ENCODE measurements at places on chromosomes 2 and 18. TPM values are rescaled to one million over a fixed set of nuclear protein-coding genes. Genes with fewer than 3 reads are reported as not detected.

C2orf15 gene
- 7.8 TPM for polyA plus RNA-seq

RAPGEF4 gene
- polyA plus RNA-seq, result not detected

MOGAT1 gene
- polyA plus RNA-seq, result not detected

CCNT2 gene
- polyA plus RNA-seq, result 22.9 TPM

GPR45 gene
- polyA plus RNA-seq, result 0.26 TPM

PROC gene
- polyA plus RNA-seq, result not detected

NOSTRIN gene
- polyA plus RNA-seq, result not detected

DNA sequence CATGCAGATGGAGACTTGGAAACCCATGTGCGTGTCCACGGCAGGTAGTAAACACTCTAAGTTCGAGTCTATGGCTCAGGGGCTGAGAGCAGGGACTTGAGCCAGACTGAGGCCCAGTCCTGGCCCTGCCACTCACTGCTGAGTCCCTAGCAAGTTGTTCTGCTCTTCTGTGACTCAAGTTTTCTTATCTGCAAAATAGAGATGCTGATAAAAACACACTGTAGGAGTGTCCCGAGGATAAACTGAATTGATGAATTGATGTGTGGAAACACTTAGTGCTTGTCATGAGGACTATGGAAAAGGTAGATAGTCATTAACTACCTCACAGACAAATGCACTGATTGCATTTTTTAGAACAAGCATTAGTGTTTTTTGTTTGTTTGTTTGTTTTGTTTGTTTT lies 73.2 kb downstream of the BOLA3 start:
- no peak for DNase-seq

GRCh38 chr2:39246382-39246980 lies 2.7 kb upstream of the CDKL4 start:
- DNase-seq, result no peak

DNA sequence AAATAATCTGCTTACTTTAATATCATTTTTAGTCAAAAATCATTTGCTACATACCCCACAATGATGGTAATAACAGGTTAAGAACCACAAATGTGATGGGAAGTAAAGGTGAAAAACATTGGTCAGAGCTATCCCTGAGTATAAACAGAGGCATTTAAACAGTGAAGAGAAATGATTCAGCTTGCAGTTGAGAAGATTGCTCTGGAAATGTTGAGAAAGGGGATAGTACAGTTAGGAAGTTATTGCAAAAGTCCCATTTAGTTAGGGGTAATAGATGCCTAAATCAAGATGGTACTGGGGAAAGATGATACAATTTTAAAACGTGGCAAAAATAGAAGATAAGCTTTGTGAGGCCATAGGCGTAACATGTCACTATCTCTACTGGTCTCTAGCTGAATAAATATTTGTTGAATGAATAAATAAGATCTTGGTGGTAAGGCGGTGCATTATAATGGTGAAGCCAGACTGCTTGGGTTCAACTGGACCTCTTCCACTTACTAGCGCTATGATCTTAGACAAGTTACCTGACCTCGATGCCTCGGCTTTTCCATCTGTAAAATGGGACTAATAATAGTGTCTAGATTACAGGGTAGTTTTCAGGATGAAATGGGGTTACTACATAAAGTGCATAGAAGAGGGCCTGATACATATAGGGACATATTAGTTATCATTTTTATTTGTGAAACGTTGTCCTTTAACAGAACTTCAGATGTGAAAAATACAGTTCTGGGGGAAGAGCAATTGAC lies 2.0 kb upstream of the BZW1 start:
- no peak for DNase-seq

GRCh38 chr2:10058251-10059015 lies 15.1 kb downstream of the KLF11 start:
- no peak for DNase-seq

DNA sequence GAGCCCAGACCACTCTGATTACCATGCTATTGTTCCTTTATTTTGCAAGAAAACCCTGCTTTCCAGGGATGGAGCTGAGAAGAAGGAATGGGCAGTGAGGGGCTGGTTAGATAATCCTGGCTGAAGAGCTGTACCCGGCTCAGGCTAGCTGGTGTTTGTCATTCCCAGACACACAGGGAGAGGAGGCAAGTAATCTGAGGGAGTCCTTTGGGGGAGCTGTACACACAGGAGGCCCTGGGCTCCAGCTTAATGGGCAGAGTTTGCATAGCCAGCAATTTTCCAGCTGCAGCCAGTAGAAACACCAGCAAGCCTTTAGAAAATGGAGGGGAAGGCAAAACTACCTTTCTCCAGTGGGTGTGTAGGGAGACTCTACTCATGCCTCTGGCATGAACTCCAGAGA lies 259.3 kb downstream of the SOX11 start:
- DNase-seq, result no peak

DNA sequence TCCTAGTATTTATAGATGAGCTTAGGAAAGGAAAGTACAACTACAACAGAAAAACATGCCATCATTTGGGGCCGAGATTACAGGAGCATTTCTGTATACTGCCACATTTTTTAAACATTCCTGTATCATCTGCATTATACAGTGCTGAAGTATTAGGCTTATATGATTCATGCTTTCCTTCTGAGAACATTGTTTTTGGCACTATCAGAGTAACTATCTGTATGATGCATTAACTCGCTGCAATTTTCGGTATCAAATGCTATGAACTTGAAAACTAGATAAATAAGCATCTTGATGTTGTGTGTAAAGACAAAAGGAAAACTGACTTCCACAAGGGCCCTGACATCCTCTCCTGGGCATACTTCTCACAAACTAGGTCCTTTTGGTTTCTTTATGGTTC lies 102.0 kb downstream of the RIT2 start:
- no peak for DNase-seq

DNA sequence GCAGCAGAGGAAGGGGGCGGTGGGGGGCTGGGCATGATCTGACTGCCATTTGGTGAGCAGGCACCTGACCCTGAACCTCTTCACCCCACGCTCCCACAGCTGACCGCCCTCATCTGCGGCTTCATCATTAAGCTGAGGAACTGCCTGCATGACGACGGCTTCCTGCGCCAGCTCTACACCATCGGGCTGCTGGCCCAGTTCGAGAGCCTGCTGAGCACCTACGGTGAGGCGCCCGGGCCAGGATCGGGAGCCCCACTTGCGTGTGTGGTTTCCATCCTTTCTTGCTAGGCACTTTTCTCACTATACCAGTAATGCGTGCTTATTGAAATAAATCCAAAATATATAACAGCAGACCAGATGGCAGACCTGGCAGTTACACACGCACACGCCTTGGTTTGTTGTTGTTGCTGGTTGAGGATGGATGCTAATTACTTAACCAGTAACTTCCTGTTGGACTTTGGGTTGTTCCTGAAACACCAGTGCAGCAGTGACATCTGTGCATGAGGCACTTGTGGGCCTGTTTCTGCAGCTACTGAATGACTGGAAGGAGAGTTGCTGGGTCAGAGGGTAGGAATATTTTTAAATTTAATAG lies 43.7 kb downstream of the COA5 start:
- no peak for DNase-seq

GRCh38 chr2:96148410-96149217 lies 3.4 kb upstream of the DUSP2 start:
- peak; percentile 98 for DNase-seq

- no peak for DNase-seq
Observed at GRCh38 chr2:240713071-240713927, 21.6 kb downstream of the AQP12A start.

- no peak for DNase-seq
Observed at GRCh38 chr2:8098476-8099266, 583.2 kb upstream of the ID2 start.

GRCh38 chr2:197944416-197945096 lies 140.2 kb downstream of the PLCL1 start:
- no peak for DNase-seq

DNA sequence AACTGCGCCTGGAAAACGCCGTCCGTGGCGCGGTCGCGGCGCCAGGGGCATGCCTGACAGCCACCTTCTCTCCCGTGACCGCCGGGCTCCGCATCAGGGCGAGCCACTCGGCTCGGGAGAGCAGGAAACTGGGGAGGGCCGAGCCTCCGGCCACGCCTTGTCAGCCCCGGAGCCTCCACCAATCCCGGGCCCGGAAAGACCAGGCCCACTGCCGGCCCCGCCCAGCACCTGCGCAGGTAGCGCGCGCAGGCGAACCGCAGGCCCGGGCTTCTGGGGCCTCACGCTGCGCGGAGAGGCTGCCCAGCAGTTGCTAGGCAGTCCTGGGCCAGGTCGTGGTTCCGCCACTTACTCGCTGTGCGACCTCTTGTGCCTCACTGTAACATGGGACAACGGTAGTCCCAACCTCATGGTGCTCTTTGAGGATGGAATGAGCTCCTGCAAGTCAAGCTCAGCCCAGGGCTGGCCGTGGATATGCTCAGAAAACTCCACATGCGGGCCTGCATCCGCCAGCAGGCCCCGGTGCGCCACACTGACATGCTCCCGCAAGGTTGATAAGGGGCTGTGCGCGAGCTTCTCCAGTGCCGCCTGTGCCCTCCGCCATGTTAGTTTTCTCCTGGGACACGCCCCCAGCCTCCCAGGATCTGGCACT lies 97.1 kb downstream of the INHBB start:
- peak; percentile 29 for DNase-seq

- DNase-seq, result no peak
Observed at GRCh38 chr2:240325016-240326007, 110.2 kb upstream of the GPC1 start.

DNA sequence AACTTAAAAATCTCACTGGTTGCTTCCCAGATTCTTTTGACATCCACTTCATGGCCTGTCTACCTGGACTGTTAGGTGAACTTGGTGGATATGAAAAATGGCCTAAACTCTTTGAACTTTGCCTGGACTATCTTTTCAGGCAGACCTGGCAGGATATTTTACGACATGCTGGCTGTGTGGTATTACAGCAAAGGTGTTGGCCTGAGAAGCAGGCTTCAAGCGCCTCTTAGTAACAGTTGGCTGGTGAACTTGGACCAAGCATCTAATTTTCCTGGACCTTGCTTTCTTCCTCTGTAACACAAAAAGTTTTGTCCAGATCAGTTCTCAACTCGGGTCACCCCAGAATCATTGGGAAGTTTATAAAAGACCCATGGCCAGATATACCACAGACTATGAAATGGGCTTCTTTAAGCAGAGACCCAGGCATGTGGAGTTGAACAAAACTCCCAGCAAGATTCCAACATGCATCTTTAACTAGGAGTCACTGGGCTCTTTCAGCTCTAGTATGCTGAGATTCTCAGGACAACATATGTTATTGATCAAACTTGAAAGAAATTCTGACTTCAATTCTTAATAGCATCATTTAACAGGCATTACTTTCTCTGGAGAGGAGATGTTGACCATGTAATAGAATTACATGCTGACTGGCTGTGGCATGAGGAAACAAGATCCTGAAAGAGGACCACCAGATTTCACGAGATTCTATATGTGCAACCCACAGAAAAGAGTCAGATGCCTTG lies 4.4 kb downstream of the LYPD1 start:
- no peak for DNase-seq

DNA sequence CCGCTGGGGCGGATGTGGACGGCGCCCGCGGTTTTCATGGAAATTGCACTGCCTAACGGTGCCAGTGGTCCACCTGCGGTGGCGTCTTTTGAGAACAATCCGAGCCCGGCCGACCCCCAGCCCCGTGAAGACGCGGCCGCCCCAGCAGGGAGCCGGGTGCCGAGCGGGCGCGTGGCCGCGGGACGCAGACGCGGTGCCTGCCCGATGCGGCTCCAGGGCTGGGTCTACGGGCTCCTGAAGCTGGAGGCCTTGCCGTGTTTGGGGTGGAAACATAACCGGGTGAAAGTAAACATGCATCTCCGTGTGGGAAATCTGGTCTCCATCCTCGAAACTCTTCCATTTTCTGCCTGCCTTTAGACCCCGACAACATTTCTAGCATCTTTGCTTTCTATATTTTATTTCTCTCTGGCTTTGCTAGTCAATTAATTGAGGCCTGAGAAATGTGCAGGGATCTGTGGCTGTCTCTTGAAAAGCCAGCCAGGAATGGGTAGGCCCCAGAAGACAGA lies 572 bp downstream of the INPP4A start:
- DNase-seq, result no peak

GRCh38 chr2:135552887-135553286 lies 21.6 kb downstream of the R3HDM1 start:
- DNase-seq, result no peak

- DNase-seq, result no peak
Observed at GRCh38 chr2:1791685-1792435, 47.5 kb upstream of the PXDN start.

DNA sequence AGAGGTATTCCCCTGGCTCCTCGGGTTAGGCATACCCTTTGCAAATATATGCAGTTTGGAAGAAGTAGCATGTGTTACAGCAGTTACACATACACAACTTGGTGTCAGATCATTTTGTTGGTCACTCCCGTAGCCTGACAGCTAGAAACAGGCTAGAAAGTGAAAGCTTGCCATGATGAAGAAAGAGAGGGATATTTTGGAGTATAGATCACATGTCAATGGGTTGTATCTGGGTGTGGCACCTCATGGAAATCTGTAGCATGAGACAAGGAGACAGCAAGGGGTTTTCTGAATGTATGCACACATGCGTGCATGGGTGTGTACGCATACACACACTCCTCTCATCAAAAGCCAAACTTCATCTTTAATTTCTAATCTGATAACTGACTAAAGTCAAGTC lies 1914.5 kb upstream of the PIK3C3 start:
- DNase-seq, result no peak

DNA sequence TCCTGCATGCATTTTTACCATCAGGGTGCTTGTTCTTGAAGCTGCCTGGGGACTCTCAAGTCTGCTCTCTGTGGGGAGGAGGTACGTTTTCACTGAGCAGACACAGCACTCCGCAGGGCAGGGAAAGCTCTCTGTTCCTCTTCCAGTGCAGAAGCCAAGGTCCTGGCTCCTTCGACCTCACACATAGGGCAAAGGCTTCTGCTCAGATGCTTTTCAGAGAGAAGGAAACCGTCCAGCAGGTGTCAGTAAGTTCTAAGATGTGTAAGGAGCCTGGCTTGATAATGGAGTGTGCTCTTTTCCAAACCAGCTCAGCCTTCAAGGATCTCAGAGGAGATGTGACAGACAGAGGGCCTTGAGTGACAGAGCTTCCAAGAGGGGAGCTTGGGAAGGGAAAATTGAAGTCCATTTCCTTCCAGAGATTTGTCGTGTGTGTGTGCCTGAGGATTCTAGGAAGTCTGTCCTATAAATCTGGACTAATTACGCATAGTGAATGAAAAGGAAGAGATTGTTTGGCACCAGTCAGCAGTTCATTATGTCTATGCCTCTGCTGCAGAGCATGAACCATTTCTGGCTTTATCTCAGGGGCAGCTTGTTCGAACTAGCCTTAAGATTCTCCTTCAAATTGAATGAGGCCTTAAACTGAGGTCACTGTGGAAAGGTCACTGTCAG lies 67.3 kb upstream of the UPP2 start:
- DNase-seq, result no peak

GRCh38 chr2:20138696-20139095 lies 86.2 kb downstream of the SDC1 start:
- no peak for DNase-seq
